Fibroblast of skin of left biceps (primary cell): ENCODE measurements at places on chromosomes 5 and 9.
A peak's percentile ranks its signal among the peaks of the same experiment; 100 is the strongest.

DNA sequence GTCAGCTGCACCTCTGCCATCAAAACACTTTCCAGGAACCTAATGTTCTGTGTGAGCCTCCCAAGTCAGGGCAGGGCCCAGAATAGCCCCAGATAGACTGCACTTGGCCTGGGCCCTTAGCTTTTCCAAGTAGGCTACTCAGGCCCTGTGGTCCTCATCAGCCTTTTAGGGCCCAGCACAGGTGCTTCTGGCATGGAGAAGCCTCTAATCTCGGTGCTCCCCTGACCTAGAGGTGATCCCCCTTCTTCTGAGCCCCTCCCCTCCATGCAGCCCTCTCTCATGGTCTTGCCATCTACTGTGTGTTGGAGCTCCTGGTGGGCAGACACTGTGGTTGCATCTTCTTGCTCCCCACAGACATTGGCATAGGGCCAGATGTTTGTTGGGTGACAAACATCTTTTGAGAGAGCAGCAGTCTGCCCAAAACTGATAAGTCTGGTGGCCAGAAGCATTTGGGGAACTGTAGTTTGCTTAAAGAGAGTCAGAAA is 28.1 kb downstream of the FRMPD1 start:
- DNase-seq = no peak

DNA sequence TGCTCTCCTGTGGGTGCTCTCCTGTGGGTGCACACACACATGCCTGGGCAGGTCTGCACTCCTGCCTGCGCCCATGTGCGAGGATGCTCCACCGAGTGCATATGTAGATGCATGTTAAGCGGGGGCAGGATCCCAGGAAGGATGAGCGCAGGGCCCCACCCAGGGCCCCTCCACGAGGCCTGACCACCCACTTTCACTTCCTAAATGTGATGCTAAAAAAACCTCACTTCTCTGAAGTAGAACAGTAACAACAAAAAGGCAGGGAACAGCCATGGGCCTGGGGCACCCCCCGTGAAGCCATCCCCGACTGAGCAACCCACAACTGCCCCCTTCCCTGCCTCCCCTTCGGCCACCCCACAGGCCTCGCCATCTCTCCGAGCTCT is 48.2 kb upstream of the SARDH start:
- no peak for DNase-seq

DNA sequence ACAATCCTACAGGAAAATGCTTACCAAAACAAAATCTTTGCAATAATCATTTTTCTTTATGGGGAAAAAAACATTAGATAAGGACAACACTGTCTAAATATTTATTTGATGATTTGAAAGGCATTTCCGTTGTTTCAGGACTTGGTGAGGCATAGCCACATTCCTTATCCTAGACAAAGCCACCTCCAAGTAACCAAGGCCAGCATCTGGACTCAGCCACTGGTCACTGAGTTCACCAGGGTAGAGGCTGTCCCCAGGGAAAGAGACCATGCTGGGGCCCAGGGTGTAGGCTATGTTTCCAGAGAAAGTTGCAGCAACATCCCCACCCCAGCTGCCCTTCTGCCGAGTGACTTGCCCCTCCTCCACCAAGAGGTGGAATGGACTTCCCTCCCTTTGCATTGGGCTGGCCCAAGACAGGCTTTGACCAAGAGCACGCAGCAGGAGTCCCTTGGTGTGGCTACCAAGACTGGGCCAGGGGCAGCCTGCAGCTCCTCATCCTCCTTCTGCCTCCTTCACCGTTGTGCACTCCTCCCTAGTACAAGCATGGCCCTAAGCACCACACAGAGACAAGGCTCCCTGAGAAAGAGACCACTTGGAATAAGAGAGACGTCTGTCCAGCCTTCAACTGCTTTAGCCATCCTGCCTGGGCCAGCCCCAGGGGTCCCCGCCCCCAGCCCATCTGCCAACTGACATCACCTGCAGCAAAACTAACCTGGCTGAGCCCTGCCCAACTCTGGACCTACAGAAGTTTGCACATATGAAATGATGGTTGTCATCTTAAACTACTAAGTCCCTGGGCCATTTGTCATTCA is 68.1 kb upstream of the SPIN1 start:
- DNase-seq = no peak

- no peak for DNase-seq
Observed at GRCh38 chr5:132237670-132238069, 10.0 kb upstream of the P4HA2 start.

- no peak for DNase-seq
Observed at GRCh38 chr5:15790446-15791018, 290.6 kb downstream of the FBXL7 start.

- no peak for DNase-seq
Observed at GRCh38 chr5:148641735-148642134, 12.6 kb downstream of the HTR4 start.

DNA sequence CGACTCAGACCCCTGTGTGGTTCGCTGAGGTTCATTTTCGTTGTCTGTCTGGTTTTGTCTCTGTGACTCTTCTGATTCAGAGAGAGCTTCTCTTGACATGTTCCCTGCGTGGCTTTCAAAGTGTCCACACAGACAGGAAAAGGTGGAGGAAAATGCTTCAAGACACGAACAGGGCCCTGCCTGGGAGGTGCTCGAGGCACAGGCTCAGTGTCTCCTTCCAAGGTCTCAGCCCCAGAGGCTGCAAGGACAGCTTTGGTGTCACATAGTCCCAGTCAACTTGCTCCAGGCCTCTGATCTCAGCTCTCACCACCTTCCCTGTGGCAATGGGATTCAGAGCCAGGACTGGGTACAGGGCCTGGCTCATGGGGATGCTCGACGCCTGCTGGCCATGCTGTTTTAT is 51.6 kb upstream of the SARDH start:
- no peak for DNase-seq

GRCh38 chr5:91059409-91059808 is 323.7 kb downstream of the ARRDC3 start:
- DNase-seq = no peak

- DNase-seq = no peak
Observed at GRCh38 chr5:159095866-159096242, 3.9 kb downstream of the EBF1 start.

GRCh38 chr5:15492545-15492944 is 7.4 kb upstream of the FBXL7 start:
- DNase-seq = no peak

- no peak for DNase-seq
Observed at GRCh38 chr5:138177941-138178515, 402 bp downstream of the BRD8 start.

DNA sequence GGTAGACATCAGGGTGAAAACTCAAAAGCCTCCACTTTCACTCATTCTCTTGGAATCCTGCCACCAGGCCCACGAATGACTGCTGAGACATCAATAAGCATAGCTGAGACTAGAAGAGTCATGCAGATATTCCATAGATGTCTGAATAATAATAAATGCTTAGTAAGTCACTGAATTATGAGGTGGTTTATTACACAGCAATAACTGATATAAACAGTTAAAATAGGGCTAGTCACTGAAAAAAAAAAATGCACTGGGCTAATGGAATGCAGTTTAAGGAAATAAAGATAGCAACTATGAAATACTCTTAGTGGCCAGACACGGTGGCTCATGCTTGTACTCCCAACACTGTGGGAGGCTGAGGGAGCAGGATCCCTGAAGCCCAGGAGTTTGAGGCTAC is 262.8 kb upstream of the CDH6 start:
- DNase-seq = no peak

DNA sequence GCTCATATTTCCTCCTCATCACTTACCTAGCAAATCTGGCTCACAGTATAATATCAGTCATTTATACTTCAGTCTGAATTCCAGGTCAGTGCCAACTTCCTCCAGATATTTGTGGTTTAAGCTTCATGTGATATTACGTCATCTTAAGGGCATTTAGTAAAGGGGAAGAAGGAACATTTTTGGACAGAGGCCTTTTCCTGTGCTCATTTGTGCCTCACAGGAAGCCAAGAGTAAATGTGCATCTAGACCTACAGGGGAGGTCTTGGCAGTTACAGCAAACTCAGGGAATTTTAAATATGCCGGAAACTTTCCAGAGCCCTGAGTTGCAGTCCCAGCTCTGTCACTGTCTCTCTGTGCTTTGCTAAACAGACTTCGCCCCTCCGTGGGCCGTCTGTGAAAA is 12.3 kb upstream of the KCNIP1 start:
- peak; percentile 91 for DNase-seq

DNA sequence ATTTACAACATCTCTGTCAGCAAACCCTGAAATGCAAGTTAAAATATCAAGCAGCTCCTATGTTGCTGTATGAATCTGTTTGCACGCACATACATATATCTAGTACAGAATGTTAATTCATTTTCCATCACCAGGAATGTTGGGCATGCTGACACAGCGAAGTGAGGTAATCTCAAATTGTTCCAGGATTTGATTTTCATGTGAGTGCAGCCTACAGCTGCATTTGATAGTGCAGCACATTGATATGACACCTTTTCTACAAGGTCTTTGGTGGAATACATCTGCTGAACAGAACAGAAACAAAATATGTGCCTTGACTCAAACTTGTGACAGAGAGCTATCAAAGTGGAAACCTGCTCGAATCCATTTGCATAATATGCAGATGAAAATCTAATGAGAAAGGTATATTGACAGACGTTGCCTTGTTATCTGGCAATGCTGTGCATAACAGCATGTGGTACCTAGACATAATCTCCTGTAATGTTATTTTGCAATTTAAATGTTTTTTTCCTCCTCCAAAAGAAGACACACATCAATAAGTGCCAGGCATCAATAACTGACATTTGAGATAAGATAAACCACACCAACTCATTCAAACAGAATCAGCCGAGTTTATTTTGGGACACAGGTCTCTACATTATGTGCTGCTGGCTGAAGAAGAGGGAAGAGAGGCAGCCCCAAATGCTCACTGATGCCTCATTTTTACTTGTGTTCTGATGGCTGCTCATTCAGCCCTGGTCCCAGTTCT is 512.2 kb downstream of the ZNF608 start:
- no peak for DNase-seq

DNA sequence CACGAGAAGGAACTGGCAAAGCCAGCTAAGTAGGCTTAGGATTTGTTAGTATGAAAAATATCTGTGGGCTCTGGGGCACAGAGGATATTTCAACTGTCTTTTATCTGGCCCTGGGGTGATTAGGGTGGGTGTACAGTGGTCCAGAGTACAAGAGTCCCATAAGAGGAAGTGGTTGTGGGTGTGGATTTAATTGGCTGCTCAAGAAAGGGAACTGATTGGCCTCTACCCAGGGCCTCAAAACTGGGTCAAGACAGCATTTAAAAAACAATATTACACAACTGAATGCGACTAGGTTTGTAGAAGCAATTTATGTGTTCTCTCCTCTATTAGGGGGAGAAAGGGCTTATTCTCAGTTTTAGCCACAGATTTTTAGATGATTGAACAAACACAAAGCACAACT is 1353.4 kb upstream of the WWC1 start:
- no peak for DNase-seq

- DNase-seq = peak; percentile 17
Observed at GRCh38 chr5:146130440-146131045, 25.2 kb upstream of the PLAC8L1 start.

GRCh38 chr5:92504346-92504745 is 1076.7 kb downstream of the NR2F1-AS1 start:
- DNase-seq = no peak

DNA sequence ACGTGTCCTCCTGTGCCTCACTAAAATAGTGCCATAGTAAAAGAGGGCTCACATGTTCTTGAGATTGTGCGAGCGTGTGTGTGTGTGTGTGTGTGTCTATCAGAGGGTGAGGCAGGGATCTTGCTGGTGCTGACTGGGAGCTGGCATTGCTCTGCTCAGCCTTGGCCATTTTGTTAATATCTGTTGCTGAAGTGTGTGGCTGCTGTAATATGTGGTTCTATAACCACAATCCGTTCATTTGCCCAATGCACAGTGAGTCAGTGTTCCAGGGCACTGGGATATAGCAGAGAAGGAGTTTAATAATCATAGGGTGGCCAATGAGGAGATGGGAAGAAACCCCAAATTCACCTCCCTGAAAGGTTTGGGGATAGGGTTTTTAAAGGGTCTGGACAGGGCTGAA is 61.3 kb downstream of the RASGRF2 start:
- DNase-seq = no peak

DNA sequence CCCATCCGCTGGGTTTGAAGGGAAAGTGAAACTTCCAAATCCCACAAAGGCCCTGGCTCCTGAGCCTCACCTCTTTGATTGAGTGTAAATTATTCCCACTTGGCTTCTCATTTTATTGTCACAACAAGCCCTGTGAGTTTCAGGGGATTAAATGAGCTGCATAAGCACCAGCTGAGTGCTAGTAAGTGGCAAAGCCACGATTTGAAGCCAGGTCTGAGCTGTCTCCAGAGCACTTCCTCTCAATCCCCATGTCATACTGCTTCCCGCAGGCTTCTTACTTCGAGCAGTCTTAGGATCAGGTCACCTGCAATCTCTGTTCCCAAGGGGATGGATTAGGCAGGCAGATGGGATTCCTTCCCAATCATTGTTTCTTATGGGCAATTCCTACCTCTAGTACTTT is 18.0 kb downstream of the RPS14 start:
- DNase-seq = no peak

GRCh38 chr5:14182761-14183160 is 39.6 kb downstream of the TRIO start:
- no peak for DNase-seq

GRCh38 chr5:126811515-126812198 is 34.7 kb downstream of the LMNB1 start:
- DNase-seq = no peak

- no peak for DNase-seq
Observed at GRCh38 chr5:110899566-110900412, 161.0 kb downstream of the SLC25A46 start.

DNA sequence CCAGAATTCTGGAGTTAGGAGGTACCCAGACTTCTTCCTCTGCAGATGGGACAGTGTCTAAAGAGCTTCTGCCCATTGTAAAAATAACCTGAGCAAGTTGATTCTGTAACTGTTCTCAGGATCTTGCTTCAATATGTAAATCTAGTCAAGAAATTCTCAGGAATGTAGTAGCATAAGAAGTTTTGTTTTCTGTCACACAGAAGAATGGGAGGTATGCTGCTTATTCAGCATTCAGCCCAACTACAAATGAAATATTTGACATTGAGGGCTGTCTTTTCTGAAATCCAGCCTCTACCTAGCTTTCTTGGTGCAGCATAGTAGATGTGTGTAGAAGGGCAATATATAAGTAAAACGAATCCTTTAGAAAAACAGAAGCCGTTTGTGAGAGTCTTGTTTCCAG is 13.8 kb downstream of the MACIR start:
- no peak for DNase-seq
